Bronchial smooth muscle cell (primary cell): ENCODE measurements at places on chromosomes 11 and 22. TPM values are rescaled to one million over a fixed set of nuclear protein-coding genes. Genes with fewer than 3 reads are reported as not detected.

DERL3 gene
- total RNA-seq = 0.16 and 0.43 TPM in 2 replicates

OR52E8 gene
- total RNA-seq = not detected in 2 replicates

CATSPERZ gene
- total RNA-seq = 0.43 and 0.95 TPM in 2 replicates

CD6 gene
- total RNA-seq = not detected in 2 replicates

OR52I2 gene
- total RNA-seq = not detected in 2 replicates

CARS1 gene
- total RNA-seq = 47.9 and 51.2 TPM in 2 replicates
